ENCODE measurements at places on chromosomes 5 and 9.
A peak's percentile ranks its signal among the peaks of the same experiment; 100 is the strongest.

GRCh38 chr5:103148213-103148612, 28.1 kb downstream of the PPIP5K2 start:
- no peak for DNase-seq

DNA sequence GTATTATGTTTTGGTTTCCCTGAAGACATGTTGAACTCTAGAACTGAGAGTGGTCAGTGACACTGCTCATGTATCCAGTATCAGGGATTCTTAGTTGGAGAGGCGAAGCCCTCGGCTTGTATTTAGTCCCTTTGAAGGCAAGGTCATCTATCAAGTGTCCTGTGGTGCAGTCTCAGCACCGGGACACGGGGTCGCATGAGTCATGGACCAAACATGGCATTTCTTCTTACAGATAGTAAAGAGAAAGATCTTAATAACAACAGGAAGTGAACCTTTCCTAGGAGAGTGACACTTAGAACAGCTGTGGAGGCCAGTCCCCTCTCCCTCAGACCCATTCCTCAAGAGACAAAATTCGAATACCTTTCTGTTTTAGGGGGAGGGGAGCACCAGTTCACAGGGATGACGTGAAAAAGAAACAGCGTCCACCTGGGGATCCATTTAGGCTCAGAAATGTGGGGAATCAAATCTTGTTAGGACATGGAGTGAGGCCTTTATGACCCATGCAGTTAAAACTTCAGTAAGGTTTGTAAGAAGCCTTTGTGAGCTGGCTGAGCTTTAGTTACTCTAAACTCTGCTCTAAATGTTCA, 86.5 kb downstream of the ADGRV1 start:
- DNase-seq, result no peak

GRCh38 chr9:93064392-93065134, 6.1 kb downstream of the SUSD3 start:
- DNase-seq, result peak; percentile 75

DNA sequence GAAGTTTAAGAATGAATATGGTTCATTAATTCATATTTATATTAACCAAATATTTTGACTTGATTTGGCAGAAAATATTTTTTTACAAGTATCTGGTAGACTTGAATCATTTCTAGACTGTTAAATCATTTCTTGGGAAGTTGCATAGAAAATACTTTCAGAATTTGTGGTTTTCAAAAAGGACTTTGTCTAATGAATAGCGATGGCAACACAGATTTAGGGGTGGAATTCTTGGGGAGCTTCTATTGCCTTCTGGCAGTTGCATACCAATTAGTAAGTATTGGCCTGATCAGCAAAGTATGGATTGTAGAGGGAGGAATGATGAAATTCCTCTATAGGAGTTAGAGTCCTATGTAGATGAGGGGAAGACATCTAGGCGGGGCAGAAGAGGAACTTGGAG, 68.6 kb upstream of the CKMT2 start:
- no peak for DNase-seq

GRCh38 chr5:125298746-125299379, 552.4 kb upstream of the ZNF608 start:
- no peak for DNase-seq

GRCh38 chr5:135502836-135503520, 32.8 kb downstream of the NEUROG1 start:
- DNase-seq, result no peak

DNA sequence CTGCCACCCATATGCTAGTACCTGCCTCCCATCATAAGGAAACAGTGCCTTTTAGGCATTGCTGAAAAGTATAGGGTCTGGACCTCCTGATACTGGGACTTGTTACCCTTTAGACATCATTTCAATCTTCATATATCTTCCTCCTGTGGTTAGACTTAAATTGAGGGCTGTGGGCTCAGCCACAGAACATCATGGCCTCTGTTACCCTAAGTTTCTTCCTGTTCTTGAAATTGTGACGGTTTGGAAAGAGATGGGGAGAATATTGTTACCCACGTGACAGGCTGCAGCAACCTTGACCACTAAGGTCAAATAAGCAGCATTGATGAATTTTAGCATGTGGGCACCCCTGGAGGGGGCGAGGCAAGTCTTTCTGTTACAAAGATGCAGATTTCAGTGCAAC, 87.7 kb downstream of the PDE8B start:
- DNase-seq, result no peak

GRCh38 chr9:123407217-123407851, 51.3 kb downstream of the CRB2 start:
- no peak for DNase-seq

DNA sequence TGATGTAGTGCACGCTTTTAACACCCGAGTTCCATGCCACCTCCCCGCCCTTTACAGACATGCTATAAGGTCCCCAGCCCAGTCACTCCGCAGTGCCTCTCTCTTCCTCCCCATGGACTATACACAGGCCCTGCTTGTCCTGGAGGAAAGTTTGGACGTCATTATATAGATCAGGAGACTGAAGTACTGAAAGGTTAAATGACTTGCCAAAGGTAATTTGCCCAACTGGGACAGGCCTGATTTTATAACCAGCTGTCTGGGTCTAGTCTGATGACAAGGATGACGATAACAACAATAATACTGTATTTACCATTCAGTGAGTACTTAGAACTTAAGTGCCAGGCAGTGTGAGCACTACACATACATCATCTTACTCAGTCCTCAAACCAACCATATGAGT, 33.1 kb downstream of the LVRN start:
- DNase-seq, result no peak

DNA sequence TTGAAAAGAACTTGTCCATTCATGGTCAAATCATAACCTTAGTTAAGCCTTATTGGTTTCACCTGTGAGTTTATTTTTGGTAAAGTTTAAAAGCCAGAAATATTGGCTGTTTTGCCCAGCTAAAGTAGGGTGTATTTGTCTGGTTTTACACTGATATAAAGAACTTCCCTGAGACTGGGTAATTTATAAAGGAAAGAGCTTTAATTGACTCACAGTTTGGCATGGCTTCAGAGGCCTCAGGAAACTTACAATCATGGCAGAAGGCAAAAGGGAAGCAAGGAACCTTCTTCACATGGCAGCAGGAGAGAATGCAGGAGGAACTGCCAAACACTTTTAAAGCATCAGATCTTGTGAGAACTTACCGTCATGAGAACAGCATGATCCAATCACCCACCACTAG, 55.3 kb downstream of the JAKMIP2 start:
- DNase-seq, result no peak

DNA sequence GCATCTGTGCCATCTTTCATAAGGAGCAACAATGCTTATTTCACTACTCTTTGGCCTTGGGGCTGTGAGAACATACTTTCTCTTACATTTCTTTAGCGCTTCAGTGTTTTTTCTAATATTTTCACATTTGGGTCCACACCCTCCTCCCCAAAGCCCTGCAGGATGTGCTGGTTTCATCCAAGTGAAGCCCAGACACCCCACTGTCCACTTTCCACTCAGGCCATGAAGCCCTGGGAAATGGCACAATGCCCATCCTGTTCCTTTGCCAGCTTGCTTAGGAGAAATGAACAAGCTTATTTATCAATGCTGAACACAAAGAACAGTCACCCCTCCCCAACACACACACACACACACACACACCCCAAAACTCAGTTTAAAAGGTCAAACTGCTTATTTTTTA, 17.3 kb upstream of the TMOD1 start:
- no peak for DNase-seq

GRCh38 chr5:58048954-58049353, 410.9 kb downstream of the PLK2 start:
- no peak for DNase-seq

DNA sequence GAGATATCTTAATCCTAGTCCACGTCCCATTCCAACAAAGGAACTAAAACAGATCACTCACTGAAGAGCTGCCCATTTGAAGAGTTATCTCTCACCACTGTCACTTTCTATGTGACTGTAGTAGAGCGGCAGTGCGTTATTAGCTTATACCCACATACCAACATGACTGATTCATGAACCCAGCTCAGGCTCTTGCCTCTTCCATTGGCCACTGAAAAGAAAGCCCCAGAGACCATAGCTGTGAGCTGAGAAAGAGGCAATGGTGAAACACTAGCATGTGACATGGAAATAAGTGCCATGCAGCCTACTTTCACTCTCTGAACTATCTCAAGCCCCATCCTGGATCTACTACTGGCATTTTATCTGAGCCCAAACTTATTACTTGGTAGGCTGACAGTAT, 151.7 kb upstream of the MOCS2 start:
- no peak for DNase-seq

DNA sequence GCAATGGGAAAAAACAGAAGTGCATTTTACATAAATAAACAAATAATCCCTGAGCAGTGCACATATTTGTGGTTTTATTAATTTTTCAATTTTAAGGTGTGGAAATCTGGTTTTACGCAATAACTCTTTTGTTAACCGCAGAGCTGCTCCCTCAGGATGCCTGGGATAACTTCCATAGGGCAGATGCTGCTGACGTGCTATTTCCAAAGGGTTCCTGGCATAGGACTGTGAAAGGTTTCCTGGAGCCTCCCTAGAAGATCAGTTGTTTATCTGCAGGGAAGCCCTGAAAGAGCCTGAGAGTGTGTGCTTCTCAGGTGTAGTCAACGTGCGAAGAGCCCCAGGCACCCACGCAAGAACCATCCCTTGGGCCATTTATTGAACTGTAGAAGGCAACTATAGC, 443.5 kb downstream of the PLK2 start:
- no peak for DNase-seq

- DNase-seq, result no peak
Measured at GRCh38 chr5:17147617-17148016, 69.8 kb upstream of the BASP1 start.

DNA sequence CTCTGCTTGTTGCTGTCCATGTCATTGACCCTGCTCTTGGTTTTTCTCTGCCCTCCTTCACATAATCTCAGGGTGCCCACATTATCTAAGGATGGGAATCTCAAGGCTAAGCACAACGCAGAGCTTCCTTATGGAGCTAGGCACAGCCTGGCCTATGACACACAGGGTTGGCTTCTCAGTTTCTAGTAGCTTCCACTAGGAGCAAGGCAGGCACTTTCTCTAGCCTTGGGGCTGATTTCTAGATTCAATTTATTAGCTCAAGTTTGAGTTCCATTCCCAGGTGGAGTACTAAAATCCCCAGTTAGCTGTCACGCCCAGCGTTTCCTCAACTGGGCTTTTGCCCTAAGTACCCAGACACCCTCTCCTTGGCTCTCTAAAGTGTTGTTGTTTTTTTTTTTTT, 12.4 kb downstream of the IL4 start:
- no peak for DNase-seq

DNA sequence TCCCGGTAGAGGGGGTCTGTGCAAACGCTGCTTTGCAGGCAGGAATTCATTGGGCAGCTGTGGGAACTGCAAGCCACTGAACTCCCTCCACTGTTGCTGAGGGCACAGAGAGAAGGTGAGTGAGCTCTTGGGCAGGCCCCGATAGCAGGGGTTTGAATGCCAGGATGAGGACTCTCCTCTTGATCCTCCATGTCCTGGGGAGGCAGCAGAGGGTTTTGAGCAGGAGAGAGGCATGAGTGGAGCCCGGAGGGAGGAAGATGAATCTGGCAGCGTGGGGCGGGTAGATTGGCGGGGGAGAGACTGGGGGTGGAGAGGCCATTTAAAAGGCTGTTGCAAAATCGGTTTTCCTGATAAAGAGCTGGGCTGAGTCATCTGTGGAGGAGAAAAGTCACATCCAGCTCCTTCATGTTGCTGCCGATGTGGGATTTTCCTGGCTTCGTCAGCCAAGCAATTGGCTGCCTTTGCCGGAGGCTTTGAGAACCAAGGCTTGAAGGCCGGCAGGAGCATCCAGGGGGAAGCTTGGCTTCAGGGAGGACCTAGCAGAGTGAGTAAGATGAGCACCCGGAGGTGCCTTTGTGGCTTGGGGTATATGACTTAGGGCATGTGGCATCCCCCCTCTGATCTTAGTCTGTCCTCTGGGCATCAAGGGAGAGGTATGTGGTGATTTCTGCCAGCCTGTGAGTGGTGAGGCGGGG, at the start of gene SYNPO:
SYNPO (plus strand) TSS at position 350 of the 695 bp plus-strand sequence. CDS start 7,616 bp downstream, outside the sequence.
- DNase-seq, result no peak

- DNase-seq, result no peak
Measured at GRCh38 chr9:37236822-37237221, 116.4 kb downstream of the ZCCHC7 start.

GRCh38 chr9:20441711-20442423, 180.4 kb downstream of the MLLT3 start:
- no peak for DNase-seq

DNA sequence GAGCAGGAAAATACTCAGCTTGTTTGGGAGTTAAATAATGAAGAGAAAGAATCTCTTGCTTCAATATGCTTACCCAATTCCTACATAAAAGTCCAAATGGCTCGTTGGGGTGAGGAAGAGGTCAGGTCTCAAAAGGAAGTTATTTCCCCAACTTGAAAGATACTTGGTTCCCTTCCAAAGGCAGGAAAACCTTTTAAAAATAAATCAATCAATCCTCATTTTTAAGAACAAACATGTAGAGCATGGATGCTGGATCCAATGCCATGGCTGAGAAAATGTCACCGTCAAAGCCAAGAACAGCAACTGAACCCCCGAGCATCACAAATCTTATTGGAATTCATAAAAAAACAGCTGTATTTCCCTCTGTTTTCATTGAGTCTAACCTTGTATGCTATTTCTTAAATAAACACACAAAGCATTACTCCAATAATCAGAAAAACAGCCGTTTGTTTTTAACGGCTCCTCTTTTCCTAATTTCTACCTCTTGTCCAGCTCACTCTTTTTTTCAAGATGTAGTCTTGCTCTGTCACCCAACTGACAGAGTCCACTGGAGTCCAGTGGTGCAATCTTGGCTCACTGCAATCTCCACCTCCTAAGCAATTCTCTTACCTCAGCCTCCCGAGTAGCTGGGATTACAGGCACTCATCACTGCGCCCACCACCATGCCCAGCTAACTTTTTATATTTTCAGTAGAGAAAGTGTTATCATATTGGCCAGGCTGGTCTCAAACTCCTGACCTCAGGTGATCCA, 140.7 kb downstream of the GNA14 start:
- DNase-seq, result no peak

DNA sequence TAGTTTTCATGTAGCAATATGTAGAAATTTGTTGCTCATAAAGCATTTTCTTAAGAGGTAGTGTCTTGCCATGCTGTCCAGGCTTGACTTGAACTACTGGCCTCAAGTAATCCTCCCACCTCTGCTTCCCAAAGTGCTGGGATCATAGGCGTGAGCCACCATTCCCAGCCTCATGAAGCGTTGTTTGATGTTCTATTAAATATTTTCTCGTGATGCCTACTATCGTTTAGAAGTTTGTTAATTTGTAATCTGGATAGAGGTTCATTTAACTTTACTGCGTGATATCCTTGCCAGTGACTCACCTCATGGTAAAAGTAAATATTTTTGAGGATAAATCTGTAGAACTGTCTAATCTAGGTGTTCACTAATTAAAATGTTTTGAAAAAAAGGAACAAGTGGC, 82.6 kb downstream of the VCAN start:
- no peak for DNase-seq

- DNase-seq, result no peak
Measured at GRCh38 chr5:15993919-15994318, 185.7 kb downstream of the MARCHF11 start.

DNA sequence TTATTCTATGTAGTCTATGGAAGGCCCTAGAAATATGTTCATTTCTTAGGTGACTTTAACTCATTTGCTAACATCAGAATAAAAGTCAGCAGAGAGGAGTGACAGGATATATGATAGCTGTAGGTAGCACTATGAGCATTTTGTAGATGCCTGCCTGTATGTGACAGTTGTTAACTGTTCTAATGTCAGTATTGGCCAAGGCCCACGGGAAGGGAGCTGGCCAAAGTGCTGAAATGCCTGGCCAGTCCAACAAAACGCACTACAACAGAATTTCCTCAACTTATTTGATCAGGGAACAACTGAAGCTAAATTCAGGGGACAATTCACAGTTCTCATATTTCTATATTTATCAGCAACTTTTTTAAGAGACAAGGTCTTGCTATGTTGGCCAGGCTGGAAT, 20.8 kb downstream of the SV2C start:
- DNase-seq, result no peak
